Activated T-cell treated with anti-CD3 and anti-CD28 coated beads for 1 hour (primary cell): ENCODE measurements at places on chromosomes 7 and 10.

GRCh38 chr7:138465046-138465445 lies 5.0 kb downstream of the TRIM24 start:
- no peak for DNase-seq

DNA sequence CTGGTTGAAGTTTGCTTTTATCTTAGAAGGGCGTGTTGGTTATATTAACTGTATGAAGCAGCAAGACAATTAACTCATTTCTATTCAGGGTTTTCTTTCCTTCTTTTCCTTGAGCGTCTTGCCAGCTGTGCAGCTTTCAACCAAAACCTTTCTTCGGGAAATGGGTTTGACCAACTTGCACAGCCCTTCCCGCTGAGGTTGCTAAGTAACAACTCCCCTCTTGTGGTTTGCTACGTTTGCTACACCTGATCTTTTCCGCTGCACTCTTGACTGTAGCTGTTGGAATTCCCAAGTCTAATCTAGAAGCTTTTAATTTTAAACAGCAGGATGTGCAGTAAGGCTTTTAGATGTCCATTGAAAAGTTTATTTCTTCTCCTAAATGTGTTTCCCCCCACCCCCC lies 116.9 kb downstream of the CDCA7L start:
- no peak for DNase-seq

- no peak for DNase-seq
Observed at GRCh38 chr7:3895341-3896116, 594.5 kb downstream of the SDK1 start.

GRCh38 chr10:65194555-65194954 lies 1673.4 kb downstream of the REEP3 start:
- DNase-seq, result no peak

DNA sequence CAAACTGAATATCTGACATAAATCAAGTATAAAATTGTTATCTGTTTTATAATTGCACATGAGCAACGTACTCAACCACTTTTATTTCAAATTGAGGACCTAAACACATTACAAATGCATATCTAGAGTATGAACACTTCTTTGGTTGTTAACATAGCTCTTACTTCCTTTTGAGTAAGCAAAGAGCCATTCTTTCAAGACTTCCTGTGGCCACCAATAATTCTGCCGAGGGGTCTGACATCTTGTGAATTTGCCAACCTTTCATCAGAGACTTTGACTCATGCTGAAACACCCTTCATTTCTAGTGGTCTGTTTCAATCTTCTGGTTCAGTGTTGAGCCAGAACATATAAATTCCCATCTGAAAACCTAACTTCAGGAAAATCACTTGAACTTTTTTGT lies 59.4 kb downstream of the CDK14 start:
- DNase-seq, result no peak

- DNase-seq, result no peak
Observed at GRCh38 chr10:30088178-30088577, 28.8 kb upstream of the JCAD start.

DNA sequence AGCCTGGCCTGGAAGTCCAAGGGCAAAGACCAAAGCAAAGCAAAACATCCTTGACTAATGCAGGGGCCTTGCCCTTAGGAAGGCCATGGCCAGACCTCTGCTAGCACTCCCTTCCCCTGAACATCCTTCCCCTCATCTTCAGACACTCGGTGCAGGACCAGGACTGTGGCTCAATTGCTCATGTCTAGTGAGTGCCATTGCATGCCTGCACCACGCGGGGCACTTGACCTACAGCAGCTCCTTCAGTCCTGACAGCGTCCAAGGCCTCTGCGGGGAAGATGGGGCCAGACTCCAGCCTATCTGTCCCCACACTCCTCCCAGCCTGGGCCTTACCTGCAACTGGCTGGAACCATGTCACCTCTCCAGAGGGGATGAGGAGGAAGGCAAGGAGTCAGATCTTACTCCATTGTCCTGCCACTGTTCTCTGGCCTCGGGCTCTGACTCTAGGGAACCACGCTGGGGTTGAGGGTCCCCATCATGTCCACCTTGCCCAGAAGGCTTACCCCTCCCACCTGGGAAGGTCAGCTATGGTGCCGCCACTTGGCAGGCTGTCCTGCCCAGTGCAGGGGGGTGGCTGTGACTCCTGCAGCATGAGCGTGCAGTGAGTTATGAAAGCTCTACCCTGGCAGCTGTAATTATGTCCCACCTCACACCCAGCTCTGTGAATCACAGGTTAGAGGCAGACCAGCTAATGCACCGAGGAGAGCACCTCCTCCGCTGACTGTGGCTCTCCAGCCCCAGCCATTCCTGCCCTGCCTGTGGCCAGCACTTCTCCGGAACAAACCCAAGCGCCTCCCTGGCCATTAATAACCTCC lies 16.1 kb downstream of the DRGX start:
- DNase-seq, result no peak

DNA sequence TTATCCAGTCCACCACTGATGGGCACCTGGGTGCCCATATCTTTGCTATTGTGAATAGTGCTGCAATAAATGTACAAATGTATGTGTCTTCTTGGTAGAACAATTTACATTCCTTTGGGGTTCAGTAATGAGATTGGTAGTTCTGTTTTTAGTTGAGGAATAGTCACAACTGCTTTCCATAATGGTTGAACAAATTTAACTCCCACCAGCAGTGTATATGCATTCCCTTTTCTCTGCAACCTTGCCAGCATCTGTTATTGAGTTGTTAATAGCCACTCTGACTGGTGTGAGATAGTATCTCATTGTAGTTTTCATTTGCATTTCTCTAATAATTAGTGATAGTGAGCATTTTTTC lies 27.8 kb downstream of the COA1 start:
- DNase-seq, result no peak

GRCh38 chr7:75889826-75890225 lies 11.0 kb downstream of the RHBDD2 start:
- DNase-seq, result no peak

GRCh38 chr10:87546210-87546609 lies 41.5 kb downstream of the MINPP1 start:
- DNase-seq, result no peak

- no peak for DNase-seq
Observed at GRCh38 chr10:132928261-132928660, 14.1 kb downstream of the CFAP46 start.

GRCh38 chr7:44852590-44852989 lies 4.7 kb upstream of the H2AZ2 start:
- DNase-seq, result no peak

DNA sequence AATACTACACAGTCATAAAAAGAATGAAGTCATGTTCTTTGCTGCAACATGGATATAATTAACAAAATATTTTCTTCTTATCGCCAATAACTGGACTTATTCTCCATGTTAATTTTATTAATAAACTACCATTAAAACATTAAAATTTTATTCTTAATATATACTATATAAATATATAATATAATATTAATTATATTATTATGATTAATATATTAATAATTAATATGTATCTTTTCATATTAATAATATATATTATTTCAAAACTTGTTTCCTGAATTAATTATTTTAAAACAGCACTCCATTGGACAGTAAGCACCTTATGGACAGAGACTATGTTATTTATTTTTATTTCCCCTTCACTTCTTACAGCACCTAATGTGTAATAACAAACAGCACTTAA lies 182.8 kb downstream of the ARL4A start:
- DNase-seq, result no peak

DNA sequence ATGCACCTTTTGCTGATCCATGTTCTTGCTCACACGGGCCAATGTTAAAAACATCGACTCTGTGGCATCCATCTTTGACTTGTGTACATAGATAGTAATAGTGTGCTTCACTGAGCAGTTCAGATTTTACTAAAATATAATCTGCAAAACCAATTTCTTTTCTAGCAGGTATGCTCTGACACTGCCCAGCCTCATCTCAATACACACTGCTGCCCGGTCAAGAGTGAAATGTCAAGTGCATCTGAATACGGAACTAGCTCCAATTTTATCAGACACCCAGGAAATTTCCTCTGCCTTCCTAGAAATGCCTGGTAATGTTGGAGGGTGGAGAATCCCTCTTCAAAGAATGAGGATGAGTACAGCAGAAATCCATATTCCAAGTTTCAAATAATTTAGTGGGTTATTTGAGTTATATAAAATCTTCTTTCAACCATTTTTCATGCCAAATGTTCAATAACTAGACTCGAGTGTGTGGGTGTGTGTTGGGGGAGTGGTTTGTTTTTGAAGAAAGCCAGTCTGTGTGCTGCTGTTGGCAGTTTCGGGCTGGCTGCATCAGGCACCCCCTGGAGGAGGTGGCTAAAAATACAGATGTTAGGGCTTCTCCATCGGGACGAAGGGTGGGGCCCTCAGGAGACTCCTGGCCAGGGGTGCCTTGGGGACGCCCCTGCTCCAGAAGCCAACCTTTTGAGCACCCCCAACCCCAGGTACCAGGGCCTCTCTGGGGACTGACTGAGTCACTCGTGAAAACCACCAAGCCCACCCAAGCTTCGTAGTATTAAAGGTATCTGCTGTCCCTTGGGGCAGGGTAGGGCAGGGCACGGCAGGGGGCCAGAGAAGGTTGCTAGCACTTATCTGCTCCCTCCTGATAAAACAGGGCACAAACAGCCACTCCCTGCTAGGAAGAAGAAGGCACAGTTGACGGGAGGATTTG lies 15.4 kb downstream of the CTBP2 start:
- DNase-seq, result no peak

- DNase-seq, result no peak
Observed at GRCh38 chr10:4240608-4241197, 455.7 kb upstream of the KLF6 start.

- DNase-seq, result no peak
Observed at GRCh38 chr7:25832456-25832855, 319.5 kb upstream of the NFE2L3 start.
